ENCODE measurements at places on chromosomes 16 and 17.

DNA sequence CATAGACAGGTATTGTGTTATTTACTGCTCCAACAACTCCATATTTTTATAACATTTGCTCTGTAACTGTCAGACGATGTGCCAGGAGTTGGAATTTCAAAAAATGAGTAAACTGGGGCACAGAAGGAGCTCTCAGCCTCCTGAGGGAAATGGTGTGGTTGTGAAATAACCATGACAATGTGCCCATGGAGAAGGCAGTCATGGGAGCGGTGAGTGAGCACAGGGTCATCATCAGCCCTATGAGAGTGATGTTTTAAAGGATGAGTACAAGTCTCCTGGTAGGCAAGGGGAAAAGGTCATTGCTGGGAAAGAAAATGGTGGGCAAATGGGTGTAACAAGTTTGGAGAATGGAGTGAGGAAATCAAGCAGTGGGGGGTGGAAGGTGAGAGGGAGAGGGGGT is 115.0 kb upstream of the SEC14L1 start:
- DNase-seq: no peak

GRCh38 chr17:42182927-42183734 is 2.1 kb downstream of the HCRT start:
- DNase-seq: no peak

DNA sequence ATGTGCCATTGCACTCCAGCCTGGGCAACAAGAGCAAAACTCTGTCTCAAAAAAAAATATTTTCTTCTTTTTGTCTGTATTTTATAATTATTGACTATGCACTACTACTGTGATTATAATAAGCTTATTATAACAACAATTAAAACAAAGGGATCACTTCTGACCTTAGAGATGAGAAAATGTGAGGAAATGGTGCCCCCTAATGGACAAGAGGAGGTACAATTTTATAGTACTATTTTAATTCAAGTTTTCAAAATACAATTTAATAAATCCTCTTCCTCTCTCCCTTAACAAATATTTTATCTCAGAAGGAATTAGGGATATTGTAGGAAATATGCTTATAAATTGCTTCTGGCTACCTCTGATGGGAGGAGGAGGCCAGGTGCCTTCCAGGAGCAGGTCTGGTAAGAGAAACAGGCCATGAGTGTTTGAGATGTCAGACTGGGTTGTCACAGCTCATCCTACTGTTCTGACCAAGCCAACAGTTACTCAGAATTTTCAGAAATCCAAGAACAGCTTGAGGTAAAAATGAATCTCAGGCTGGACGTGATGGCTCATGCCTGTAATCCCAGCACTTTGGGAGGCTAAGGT is 14.0 kb downstream of the VPS53 start:
- DNase-seq: no peak

DNA sequence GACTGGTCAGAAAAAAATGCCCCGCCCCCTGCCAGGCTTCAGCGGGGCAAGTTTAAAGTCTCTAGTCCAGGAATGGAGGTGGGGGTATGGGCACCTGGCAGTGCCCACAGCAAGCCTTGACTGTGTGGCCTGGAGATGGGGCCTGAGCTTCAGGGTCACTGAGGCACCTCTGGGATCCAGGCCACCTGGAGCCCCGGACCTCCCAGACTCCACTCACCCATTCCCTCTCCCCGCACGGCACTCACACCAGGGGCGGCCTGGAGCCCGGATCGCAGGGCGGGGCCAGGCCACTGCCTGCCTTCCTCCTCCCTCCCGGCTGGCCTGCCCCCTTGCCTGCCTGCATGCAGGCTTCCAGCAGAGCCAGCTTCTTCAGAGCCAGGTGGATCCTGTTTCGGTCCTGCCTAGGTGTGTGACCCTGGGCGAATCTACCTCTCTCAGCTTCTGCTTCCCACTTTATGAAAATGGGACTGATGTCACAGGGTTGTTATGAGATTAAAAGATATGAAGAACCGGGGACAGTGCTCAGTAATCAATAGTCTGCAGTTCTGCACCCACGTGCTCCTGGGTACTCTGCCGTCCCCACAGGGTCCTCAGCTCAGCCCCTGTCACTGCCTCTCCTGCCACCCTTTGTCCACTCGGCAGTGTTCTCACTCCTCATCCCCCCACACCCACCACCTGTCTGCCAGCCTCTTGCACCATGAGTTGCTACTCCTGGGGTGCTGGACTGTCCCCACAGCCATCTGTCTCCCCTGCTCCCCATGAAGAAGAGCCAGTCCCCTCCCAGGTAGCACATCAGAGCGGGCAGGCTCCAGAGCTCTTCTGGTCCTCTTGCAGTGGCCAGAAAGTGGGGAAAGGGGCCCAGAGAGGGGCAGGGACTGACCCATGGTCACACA is 1.2 kb upstream of the TCAP start:
- no peak for DNase-seq

DNA sequence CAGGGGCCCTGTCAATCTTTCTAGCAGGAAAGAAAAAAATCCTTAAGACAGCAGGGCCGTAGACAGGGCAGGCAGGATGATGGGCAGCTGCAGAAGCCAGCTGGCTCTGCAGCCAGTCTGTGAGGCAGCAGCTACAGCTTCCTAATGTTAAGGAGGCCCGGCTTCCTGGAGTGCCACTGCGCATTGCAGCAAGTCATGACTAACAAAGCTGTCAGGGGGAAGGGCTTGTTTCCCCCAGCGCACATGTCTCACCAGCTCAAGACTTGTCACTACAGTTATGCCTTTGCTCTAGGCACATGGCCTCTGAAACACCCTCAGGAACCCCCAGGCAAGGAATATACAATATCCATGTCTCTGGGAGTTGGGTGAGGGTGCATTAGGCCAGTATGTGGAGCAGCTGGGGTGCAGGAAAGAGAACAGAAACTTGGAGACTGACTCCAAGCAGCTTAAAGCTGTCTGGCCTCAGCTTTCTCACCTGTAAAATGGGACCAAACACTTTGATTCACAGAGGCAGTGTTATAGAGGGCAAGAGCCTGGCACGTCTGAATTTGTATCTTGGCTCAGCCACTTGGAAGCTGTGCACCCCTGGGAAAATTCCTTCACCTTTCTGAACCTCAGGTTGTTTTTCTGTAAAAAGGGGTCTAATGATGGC is 220.0 kb downstream of the HAPSTR1 start:
- no peak for DNase-seq

GRCh38 chr17:66805567-66805966 is 29.4 kb upstream of the CACNG5 start:
- no peak for DNase-seq

DNA sequence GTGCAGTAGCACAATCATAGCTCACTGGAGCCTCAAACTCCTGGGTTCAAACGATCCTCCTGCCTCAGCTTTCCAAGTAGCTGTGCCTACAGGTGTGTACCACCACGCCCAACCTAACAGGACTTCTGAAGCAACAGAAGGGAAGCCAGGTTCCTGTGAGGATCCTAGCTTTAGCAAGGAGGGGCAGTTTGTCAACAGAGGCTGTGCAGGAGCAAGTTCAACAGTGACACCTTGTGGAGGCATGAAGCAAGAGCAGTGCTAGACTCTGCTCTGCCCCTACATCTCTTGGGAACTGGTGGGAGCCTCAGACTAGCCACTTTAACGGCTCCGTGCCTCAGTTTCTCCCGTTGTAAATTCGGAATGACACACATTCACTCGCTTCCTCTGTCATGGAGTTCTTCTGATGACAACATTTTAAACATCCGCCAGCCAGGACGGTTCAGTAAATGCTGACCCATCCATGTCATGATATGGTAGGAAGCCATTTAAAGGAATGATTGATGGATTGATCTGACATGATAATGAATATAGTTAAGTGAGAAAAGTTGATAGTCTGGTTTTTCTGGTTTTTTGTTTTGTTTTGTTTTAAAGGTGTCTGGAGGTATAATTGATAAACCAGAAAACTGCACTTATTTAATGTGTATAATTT is 218.7 kb downstream of the MRTFB start:
- DNase-seq: peak; percentile 26

GRCh38 chr17:76124582-76125390 is 16.3 kb downstream of the FOXJ1 start:
- no peak for DNase-seq

- DNase-seq: no peak
Measured at GRCh38 chr16:13968835-13969234, 48.9 kb downstream of the ERCC4 start.

DNA sequence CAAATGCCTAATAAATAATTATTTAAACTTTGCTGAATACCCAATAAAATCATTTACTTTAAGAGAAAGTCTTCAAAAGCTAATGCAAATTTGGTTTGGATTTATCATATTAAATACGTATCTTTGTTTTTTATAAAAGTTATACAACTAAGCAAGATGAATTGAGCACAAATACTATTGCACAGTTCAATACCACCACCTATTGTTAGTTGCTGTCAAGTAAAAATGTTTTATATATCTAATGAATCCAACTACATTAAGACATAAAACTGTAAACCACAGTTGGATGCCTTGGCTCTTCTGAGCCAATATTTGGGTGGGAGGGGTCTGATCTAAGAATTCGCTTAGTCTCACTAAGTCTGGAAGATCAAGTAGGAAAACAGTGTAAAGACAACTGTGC is 7.7 kb downstream of the FBXL20 start:
- no peak for DNase-seq
